ENCODE measurements at places on chromosomes 5 and 9.

GRCh38 chr9:88536951-88537760, 2.2 kb downstream of the NXNL2 start:
- ATAC-seq: no peak

GRCh38 chr5:178111925-178112324, 1.4 kb upstream of the N4BP3 start:
- no peak for ATAC-seq

- ATAC-seq: no peak
Measured at GRCh38 chr5:61123145-61123544, 39.1 kb downstream of the SMIM15 start.

GRCh38 chr9:107243742-107244141, 39.3 kb upstream of the RAD23B start:
- peak; percentile 92 for ATAC-seq

- ATAC-seq: peak; percentile 3
Measured at GRCh38 chr5:67209141-67209771, 12.7 kb upstream of the CD180 start.

DNA sequence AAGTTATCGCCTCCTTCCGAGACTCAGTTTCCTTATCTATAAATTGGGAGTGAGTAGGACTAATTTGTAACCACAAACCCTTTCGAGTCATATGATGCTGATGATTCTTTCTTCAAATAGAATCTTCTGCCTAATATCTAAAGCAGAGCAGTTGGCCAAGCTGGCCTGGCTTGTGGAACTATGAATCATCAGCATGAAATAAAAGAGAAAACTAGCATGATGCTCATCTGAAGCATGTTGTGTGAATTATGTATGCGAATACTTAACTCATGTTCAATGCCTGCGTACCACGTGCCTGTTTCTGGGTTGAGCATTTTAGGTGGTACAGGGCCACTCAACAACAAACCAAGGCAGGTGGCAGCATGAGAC, 15.0 kb upstream of the ORM1 start:
- no peak for ATAC-seq

DNA sequence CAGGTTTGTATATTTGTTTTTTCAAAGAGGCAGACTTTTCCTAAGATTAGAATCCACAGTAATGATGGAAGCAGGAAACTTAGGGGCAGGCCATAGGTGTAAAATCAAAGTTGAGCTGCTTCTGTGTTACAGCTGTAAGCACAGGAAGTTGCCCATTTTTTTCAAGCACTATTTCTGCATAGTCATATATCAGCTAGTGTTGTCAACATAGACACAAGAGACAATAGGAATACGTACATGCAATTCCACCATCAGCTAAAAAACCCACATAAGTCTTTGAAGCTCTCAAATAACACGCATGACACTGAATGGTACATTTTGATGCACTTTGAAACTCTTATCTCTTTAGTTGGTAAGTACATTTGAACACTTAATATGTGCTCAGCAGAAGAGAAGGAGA, 20.2 kb upstream of the SMIM15 start:
- ATAC-seq: no peak

DNA sequence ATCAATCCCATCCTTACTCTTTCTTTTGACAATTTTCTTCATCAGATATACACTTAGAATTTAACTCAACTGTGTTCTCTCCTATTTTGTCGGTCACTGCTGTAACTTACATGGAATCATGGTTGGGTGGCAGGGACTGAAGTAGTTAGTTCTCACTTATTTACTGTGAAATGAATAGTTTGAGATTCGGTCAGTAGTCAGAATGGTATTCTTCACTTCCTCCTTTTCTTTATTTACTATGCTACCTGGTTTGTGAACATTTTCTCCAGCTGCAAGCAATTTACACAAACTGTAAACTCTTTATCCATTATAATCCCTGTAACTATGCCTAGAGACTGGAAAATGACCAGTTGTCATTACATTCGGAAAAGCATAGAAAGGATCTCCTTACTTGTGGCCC, 41.5 kb upstream of the GDNF start:
- no peak for ATAC-seq

DNA sequence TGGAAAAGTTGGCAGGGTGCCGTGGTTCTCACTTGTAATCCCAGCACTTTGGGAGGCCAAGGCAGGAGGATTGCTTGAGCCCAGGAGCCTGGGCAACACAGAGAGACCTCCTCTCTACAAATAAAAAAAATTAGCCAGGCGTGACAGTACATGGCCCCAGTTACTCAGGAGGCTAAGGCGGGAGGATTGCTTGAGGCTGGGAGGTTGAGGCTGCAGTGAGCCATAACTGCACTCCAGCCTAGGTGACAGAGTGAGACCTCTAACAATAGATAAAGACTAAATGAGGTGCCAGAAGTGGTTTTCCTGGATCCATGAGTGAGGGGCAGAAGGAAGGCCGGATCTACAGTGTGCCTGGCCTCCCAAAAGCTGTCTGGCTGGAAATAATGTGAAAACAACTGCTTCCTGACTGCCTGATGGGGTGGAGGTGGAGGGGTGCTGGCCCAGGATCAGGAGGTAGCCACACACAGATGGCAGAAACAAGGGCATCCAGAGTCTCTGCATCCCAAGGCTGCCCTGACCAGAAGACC, 4.1 kb downstream of the SHB start:
- no peak for ATAC-seq

DNA sequence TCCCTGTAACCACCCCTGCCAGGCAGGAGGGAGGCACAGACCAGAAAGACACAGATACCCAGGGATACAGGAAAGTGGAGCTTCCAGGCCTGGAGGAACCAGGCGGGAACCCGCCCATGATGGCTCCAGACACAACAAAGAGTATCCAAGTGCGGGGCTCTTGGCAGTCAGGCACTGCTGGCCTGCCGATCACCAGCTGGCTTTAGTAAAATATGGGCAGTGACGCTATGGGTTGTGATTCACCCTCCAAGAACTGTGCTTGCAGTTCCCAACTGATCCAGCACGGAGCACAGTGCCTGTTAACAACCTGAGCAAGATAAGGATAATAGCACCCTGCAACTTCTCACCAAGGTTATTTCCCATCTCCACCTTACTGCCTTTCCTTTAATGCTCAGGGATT, 463.3 kb downstream of the IRX1 start:
- ATAC-seq: no peak

DNA sequence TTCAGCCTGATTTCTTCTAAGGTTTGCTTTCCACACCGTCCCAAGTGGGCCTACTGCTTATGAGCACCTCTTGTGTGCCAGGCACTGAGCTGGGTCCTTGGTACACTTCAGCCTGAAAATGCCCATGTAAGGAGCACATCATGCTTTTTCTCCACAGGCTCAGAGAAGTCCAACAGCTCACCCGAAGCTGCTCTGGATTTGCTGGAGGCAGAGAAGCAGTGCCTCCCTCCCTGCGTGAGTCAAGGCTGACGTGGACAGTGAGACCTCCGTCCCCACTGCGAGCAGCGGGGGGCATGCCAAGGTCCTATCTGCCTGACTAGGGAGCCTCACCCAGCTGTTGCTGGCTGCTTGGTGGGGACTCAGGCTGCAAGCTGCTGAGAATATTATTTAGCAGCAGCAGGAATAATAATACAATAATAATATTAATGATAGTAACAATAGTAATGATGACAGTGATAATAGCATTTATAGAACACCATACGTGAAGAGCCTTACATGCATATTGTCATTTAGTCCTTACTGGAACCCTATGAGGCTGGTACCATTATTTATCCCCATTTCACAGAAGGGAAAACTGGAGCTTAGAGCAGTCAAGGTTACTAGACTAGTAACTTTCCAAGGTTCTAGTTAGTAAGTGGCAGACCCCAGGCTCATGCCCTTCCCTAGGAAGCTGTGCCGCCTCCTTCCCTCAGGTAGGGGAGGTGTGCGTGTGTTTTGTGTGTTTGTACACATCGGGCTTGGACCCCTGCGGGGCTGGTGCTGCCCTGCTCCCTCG, 194.8 kb downstream of the HSPA4 start:
- no peak for ATAC-seq

- ATAC-seq: no peak
Measured at GRCh38 chr5:149893403-149893931, 51.1 kb downstream of the PDE6A start.

DNA sequence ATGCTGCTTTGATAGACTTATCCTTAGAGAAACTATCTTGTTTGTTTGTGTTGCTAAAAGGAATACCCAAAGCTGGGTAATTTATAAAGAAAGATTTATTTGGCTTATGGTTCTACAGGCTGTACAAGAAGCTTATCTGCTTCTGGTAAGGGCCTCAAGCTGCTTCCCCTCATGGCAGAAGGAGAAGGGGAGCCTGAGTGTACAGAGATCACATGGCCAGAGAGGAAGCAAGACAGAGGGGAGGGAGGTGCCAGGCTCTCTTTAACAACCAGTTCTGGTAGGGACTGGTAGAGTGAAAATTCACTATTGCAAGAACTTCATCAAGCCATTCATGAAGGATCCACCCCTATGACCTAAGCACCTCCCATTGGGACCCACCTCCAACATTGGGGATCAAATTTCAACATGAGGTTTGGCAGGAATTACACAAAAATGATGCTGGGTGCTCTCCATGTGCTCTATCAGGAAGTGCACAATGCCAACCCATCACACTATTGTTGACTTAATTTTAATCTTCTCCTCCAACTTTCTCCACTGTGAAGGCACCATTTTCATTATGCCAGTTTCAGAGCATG, 115.1 kb upstream of the SHB start:
- ATAC-seq: no peak

GRCh38 chr5:119036101-119036762, 34.7 kb upstream of the DMXL1 start:
- ATAC-seq: peak; percentile 87

- no peak for ATAC-seq
Measured at GRCh38 chr9:76379494-76379893, 14.7 kb downstream of the RFK start.

DNA sequence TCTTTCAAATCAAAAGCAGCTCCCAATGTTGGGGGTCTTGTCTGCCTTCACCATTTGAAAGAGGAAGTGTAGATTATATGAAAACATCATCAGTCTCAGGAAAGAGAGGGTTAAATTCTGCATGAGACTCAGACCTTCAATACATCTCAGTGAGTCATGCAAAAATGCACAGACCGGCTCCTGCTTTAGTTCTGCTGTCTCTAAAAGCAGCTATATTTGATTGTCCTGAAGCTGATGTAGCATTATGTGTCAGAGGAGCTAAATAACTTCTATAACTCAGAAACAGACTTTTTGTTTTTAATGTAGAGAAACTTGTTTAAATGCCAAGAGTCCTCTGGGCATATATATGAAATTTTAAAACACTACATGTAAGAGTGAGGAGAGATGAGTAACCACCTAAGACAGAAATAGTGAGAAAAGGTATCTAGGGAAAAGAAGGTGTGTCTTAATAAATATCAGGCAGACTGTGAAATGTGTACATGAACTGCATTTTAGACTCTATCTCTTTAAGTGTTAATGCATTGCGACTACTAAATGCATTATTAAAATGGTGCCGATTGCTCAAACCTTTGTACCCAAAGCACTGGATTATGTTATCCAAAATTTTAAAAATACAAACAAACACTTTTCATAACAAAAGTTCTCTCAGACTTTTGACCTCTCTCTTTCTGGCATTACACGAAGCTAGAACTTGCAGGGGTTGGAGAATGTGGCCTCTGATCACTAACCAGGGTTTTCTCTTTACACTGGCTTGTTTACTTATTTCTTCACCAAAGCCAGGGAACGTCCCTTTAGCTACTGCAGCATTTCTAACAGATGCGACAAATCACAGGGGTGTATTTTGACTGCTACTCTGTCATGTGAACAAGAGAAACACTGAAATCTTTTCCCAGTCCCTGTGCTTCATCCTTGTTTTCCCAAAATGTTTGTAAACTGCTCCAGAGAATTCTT, 302.3 kb downstream of the ARL15 start:
- ATAC-seq: no peak

DNA sequence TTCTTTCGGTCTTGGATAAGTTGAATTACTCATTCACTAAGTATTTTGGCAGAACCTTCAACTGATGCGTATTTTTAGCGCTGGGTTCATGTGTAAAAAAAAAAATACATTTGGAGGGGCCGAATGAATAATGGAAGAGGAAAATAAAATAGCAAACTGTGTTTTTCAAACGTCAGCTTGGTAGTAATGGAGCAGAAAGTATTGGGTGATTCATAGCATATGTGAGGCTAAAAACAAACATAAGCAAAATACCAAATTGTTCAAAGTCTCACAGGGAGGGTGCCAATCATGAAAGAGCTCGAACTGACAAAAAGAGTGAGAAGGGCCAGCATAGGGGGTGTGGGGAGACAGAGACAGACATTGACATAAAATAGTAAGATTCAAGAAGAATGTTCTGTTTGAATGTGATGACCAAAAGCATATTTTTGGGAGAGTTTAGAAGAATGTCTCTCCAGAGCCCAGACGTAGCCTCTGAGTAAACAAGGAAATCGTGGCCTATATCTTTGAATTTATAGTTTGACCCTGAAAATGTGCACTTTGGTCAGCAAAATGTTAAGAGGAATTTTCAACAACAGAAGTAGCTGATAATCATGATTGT, 174.9 kb upstream of the HMHB1 start:
- ATAC-seq: no peak

DNA sequence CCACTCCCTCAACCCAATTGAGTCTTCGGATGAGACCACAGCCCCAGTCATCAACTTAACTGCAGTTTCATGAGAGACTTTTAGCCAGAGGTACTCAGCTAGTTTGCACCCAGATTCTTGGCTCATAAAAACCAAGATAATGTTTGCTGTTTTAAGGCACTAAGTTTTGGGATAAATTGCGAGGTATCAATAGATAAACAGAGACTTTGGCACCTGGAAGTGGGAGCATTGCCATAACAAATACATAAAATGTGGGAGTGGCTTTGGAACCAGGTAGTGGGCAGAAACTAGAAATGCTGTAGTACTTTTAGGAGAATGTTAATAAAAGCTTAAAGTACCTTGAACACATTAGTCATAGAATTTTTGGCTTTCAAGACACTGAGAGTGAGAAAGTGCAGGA, 439.8 kb downstream of the SH3GL2 start:
- ATAC-seq: no peak

GRCh38 chr5:8944005-8944404, 601.9 kb downstream of the SEMA5A start:
- no peak for ATAC-seq

- no peak for ATAC-seq
Measured at GRCh38 chr5:64923151-64923685, 154.5 kb downstream of the CWC27 start.

- no peak for ATAC-seq
Measured at GRCh38 chr9:89465001-89465451, 32.9 kb downstream of the SEMA4D start.

- no peak for ATAC-seq
Measured at GRCh38 chr9:123517512-123517911, 161.5 kb downstream of the CRB2 start.

DNA sequence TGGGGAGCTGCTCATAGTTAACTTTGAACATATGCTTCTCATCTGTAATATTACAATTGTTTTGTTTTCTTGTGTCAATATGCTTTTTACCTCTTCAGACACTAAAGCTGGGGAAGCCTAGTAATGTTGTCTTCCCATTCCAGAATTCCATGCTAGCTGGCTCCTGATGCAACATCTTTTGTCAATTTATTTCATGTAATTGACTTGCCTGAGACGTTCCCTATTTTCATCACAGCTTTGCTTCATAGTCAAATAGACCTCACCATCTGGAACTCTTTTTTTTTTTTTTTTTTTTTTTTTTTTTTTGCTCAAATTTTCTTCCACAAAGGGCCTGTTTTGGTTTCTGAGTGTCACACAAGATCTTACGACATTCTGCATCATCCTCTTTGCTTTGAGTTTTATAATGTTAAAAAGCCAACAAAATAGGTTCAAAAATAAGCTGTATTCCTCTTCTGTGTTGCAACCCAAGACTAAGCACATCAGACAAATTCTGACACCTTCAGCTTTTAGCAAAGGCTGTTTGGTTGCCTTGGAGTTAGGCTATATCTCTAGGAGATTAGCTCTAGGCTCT, 235.2 kb downstream of the NR3C1 start:
- no peak for ATAC-seq
